ENCODE measurements at places on chromosomes 5 and 9. TPM values are rescaled to one million over a fixed set of nuclear protein-coding genes. Genes with fewer than 3 reads are reported as not detected.

DNA sequence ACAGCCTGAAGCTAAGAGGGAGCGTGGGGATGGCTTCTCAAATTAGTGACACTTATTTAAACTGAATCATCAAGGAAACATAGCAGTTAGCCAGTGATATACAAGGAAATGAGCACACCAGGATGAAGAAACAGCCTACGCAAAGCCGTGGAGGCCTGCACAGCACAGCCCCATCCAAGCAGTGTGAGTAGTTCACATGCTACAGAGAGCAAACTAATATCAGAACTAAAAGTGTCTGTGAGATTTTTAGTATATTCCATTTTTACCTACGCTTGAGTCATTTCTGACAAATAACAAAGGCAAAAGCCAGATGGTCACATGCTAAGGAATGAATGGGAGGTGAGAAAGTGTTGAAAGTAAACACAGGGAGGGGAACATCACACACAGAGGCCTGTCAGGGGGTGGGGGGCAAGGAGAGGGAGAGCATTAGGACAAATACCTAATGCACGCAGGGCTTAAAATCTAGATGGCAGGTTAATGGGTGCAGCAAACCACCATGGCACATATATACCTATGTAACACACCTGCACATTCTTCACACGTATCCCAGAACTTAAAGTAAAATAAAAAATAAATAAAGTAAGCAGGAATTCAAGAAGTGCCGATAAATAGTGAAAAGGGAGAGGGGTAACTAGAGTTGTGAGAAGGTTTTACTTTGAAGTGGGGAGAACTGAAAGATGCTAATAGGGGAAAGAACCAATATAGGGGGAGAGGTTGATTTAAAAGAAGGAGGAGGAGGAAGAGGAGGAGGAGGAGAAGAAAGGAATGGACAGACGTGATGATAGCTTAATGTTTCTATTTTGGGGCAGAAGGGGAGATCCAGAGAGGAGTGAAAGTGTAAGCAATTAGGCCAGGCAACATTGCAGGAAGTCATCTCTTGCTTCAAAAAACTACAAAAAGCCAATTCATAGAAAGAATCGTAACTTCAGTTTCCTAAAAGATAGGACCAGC lies 100.9 kb upstream of the PTGER4 start:
- DNase-seq = no peak

GRCh38 chr9:111034170-111034897 lies 3.9 kb downstream of the LPAR1 start:
- no peak for DNase-seq

- peak; percentile 66 for DNase-seq
Observed at GRCh38 chr5:26024774-26025173, 1013.6 kb downstream of the CDH9 start.

DNA sequence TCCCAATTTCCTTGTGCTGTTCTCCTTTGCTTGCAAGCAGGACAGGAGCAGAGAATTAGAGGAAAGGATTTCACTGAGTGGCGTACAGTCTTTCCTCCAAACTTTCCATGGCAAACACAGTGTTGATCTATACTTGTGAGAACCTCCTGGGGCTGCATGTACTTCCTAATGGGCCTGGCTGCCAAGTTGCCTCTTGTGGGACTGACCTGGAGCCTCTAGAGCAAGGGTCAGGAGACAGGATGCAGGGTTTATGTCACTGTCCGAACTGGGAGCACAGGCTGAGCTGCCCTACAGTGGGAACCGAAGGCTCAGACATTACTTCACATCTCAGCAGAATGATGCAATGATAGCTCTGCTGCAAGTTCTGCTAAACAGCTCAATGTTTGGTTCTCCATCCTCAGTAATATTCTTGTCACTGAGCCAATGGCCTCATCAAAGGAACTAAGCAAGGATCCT lies 102.3 kb downstream of the ENC1 start:
- no peak for DNase-seq

Gene SLCO4C1
- total RNA-seq = not detected

DNA sequence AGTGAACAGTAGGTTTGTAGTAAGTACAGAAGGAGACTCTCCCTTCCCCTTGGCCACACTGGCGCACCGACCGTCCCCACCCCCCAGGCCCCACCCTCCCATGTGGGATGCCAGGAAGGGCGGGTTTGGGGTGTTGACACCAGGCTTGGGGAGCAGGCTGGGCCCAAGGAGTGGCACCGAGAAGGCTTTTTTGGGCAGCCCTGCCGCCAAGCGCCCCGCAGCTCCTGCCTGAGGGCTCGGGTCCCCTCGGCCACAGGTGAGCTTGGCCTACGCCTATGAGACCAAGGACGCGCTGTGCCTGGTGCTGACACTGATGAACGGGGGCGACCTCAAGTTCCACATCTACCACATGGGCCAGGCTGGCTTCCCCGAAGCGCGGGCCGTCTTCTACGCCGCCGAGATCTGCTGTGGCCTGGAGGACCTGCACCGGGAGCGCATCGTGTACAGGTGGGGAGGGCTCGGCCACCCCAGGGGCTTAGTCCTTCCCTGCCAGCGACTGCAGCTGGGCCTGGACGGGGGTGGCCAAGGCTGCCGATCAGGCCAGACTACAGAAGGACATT lies 7.3 kb downstream of the GRK6 start:
- no peak for DNase-seq

DNA sequence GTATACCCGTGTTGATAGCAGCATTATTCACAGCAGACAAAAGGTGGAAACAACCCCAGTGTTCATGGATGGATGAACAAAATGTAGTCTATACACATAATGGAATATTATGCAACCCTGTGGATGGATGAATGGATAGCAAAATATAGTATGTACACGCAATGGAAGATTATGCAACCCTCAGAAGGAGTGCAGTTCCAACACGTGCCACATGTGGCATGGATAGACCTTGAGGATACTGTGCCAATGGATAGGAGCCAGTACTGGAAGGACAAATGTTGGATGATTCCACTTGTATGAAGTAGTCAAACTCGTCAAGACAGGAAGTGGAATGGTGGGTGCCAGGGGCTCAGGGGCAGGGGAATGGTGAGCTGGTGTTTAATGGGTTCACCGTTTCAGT lies 44.9 kb downstream of the PLEKHG4B start:
- no peak for DNase-seq

DNA sequence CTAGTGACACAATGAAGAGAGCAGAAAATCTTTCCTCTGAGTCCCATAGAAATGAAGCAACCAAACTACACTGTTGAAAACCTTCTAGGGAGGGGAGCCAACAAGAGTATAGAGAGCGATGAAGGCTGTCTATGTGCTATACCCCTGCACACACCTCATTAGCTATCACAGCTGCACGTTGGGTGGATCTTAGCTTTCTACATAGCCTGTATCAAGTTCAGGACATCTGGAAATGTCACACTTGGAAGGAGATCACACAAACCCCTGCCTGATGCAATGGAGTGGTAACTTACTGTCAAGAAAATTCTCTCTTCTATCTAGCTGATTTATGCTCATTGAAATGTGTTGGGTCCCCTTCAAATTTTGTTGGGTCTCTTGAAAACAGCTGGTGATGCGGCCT lies 127.0 kb upstream of the NTRK2 start:
- DNase-seq = no peak

Gene SARDH
- not detected for total RNA-seq

GRCh38 chr5:167339205-167339604 lies 952.2 kb upstream of the WWC1 start:
- DNase-seq = no peak

- no peak for DNase-seq
Observed at GRCh38 chr9:99368341-99369326, 146.6 kb downstream of the SEC61B start.

DNA sequence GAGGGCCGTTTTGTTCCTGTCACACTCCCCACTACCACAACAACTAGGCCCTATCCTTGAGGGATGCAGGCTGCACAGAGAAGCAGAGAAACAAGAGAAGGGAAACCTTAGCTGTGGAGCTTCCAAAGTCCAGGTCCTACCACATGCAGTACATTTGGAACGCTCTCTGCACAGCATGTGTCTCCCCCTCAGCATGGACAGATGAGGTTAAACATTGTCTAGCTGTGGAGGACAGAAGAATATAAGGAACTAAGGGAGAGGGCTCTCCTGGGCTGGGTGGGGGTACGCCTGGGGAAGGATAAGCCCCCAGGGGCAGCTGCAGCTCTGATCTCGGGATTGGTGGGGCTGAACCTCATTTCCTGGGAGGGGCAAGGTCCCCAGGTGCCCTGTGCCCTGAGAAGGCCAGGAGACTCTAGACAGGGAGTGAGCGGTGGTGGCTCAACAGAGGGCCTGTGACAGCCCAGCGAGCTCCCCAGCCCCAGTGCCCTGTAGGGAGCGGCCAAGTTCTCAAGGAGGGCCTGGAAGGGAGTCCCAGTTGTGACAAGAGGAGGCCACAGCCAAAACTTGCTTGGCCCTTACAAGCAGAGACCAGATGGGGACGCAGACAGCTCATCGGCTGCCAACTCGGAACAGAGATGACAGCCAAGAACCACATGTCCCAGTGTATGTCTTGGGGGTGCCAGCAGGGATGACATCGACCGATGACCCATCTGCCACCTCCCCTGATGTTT lies 30.1 kb downstream of the TSPAN17 start:
- DNase-seq = no peak

GRCh38 chr5:1652873-1653697 lies 129.3 kb upstream of the LPCAT1 start:
- DNase-seq = peak; percentile 76

DNA sequence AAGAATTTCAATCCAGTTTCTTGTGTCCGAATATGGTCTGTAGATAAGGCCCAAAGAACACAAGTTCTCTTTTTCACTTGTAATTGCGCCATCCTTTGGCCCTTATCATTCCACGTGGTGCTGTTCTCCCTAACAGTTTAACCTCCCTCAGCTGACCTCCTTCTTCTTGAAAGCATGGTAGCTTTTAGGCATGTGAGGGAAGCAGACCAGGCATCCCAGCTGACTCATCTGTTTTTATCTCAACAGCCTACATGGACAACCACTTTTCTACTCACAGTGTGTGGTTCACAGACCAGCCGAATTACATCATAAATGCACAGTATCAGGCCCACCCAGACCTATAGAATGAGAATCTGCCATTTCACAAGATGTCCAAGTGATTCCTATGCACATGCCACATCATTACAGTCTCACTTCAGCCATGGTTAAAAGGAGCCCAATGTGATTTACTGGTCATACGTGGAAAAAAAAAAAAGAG lies 26.9 kb upstream of the PLIN2 start:
- no peak for DNase-seq

- DNase-seq = no peak
Observed at GRCh38 chr5:147927901-147928300, 21.6 kb upstream of the C5orf46 start.

DNA sequence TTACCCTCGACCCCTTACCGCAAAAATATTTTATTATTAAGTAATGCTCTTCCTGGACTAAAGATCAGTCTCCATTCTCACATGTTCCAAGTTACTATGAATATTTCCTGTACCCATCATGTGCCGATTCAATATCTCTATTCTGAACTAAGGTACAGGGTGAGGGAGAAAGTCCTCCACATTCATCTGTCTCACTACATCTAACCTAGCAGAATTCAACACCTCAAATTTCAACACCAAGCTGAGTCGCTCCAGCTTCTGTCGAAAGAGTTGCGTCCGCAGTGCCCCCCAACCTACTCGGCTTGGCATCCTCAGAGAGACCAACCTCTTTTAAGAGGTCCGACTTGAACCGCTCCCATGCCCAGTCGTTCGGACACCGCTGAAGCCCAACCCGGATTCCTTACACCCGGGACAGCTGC lies 1.0 kb downstream of the CERT1 start:
- DNase-seq = peak; percentile 74

Gene ROPN1L
- 1.2 TPM for total RNA-seq

DNA sequence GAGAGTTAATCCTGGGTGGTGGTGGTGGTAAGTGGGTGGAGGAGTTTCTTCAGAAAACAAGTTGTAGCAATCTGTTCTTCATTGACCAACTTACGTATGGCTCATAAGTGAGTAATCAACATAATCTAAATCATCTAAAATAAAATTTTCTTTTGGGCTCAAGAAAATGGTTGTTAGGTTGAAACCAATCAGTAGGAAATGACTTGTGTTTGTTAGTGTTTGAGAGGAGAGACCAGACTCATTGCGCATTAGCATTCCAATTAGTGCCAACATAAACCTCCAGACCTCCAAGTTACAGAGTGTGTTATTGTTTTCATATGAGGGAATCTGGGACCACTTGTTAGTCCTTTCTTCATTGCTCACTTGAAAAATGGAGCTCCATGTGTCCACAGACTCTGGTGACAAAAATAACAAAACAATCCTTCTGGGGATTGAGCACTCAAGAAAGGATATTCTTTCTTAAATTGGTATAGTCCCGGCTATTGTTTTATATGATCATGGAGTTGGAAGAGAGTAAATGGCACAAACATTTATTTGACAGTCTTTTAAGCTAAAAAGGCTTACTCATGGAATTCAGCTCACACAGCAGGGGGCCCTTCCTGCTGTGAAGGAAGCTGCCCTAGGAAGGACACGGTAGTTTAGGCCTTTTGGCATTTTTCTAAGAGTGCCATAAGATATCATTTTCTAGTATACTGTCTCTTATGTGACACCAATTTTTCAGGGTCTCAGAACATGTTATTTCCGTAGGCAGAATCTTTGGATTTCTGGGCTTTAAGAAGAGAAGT lies 441.1 kb downstream of the EBF1 start:
- no peak for DNase-seq

- DNase-seq = peak; percentile 81
Observed at GRCh38 chr5:91641730-91642350, 258.7 kb upstream of the ARRDC3 start.

Gene MSX2
- not detected for total RNA-seq

DNA sequence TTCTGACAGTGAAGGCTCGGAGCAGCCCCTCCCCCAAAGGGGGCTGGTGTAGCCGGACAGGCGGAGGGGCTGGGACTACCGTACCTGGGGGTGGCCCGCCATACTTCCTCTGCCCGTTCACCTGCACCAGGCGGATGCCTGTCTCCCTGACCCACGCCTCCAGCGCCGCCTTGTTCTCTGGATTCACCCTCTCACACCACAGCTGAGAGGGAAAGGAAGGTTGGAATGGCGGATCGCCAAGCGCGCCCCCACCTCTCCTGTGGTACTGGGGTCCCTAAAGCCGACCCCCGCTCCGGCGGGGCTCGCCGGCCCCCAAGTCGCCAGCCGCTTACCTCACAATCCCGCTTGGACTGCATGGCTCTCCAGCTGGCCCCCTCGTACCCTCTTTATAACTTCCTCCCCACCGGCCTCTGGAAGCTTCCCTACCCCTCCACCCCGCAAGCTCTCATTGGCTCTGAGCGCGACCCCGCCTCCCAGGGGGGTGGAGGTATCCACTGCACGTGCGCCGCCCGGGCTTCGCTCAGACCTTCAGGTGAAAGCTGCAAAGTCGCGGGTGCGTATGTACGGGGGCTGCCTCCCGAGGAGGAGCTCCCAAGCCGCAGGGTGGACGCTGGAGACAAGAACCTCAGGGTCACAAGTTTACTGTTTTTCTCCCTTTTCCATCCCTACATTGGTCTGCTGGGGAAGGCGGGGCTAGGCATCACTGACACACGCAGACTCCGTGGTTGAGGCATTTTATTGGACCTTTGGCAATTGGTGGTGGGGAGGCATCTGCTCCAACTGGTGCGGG lies at the start of gene DND1:
Gene DND1 (minus strand): TSS at position 390 of the 790 bp plus-strand sequence. CDS start 34 bp downstream, at position 356.
- no peak for DNase-seq

Gene TTC39B
- 0.04 TPM for total RNA-seq

GRCh38 chr5:1735320-1735970 lies 64.2 kb downstream of the MRPL36 start:
- DNase-seq = no peak
